ENCODE measurements at places on chromosomes 1 and 21.
A peak's percentile ranks its signal among the peaks of the same experiment; 100 is the strongest.

GRCh38 chr1:243433737-243434370, 178.0 kb downstream of the SDCCAG8 start:
- DNase-seq = peak; percentile 57

DNA sequence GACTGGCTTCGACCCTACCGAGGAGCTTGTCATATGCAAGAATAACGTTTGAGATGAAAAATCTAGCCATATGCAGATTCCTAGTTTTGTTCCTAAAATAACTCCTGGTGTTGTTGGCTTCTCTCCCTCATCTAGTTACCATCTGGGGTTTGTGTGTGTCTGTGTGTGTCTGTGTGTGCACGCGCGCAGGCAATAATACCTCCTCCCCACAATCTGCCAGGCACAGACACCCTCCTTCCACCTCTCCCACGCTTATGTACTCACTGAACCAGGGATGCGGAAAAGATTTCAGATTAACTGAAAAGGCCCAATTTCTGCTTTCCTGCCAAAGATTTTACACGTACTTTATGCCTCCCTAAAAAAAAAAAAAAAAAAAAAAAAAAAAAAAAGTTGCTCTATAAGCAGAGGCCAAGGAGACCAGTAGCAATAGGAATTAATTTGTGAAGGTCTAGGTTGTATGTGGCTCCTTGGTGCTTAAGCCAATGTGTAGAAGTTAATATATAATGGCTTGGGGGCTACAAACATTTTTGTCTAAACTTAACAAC, 452.7 kb downstream of the NUF2 start:
- DNase-seq = peak; percentile 3

DNA sequence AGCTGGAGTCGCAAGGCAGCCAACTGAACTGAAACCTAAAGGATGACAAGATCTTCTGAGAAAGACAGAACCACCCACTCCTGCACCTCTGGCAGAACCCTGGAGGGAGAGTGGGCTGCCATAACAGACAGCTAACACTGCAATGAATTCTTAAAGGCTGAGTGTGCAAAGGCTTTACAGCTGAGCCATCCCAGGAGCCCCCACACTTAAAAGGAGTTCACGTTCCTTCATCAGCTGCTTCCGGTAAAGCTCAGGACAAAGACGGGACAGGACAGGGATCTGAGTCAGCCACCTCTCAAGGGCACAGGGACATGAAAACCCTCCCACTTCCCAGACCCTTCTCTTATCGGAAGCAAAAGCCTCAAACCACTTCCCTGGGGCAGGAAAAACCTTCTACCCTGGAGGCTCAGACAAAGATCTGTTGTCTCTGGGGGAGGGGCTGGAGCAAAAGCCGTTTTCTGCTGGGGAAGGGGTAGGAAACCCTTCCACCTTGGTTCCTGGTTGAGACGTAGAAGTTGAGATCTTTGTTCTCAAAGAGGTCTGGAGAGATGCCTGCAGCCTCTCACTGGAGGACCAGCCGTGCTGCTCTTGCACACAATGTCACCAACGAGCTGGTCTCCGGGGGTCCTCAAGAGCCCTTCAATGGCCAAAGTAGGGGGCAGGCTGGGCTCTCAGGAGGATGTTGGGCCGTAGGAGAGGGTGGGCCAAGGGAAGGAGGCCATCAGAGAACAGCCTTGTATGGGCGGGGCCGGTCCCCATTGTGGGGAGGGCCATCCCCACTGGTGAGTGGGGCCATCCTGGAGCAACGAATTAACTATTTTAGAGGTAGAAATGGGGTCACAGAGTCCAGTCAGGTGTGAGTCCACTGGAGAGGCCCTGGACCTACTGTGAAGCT, 452.4 kb downstream of the PTPRU start:
- DNase-seq = no peak

DNA sequence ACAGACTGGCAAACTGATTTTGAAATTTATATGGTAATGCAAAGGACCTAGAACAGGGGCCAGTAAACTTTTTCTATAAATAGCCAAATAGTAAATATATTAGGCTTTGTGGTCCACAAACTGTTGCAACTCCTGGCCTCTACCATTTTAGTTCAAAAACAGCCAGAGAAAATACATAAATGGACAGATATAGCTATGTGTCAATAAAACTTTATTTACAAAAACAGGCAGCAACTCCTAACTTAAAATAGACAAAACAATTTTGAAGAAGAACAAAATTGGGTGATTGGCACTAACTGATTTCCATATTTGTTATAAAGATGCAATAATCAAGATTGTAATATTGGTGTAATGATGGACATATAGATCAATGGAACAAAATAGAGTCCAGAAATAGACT, 6.7 kb upstream of the TRAF5 start:
- DNase-seq = no peak

GRCh38 chr1:230794431-230794830, 47.2 kb downstream of the CAPN9 start:
- peak; percentile 34 for DNase-seq

DNA sequence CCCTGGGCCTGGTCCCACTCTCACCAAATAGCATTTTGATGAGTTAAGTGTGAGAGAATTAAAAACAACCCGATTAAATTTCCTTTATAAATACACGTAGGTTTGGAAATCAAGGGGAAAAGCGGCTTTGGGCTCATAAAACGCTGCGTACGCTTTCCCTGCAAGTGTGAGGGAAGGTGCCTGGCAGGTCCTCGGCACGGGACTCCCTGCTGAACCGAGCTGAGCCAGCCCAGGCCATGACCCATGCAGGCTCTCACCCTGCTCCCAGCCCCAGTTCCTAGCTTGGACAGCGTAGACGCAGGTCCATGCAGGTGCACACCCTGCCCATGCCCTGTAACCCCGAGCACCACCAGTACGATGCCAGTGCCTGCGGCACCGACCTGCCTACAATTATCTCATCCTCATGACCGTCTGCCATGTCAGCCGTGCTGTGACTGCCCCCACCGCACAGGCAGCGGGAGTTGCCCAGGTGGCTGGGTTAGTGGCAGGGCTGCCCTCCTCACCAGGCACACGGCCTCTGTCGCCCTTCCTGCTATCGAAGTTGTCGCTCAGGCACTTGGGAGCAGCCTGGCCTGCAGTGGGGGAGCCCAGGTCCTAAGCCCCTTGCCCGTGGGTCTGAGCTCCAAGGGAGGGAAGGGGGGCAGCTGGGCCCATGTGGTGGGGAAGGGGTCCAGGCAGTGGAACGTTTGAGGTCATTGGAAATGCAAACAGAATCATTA, 41.0 kb upstream of the ACTRT2 start:
- no peak for DNase-seq

GRCh38 chr1:7117399-7118281, 332.4 kb downstream of the CAMTA1 start:
- DNase-seq = peak; percentile 65

DNA sequence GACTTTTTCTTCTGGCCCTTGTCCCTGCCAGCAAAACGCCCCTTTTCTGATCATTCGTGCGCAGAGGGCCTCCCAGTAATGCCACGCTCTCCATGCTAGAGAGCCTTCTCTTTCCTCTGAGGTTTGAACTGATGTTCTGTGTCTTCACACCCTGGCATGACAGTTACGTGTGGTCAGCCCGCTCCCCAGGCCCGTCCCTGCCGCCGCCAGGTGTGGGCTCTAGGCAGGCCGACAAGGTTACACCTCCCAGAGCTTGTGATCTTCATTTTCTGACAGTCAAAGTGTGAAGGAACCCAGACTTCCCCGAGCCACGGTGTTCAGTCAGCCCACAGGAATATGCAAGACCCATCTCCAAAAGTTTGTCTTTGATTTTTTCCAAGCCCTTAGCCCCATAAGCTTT, 265.6 kb downstream of the TM2D1 start:
- no peak for DNase-seq

- DNase-seq = no peak
These were observed 104.4 kb upstream of the KCNK1 start for GRCh38 chr1:233509526-233509925.

GRCh38 chr1:45644661-45645060, 20.8 kb upstream of the CCDC17 start:
- DNase-seq = no peak

DNA sequence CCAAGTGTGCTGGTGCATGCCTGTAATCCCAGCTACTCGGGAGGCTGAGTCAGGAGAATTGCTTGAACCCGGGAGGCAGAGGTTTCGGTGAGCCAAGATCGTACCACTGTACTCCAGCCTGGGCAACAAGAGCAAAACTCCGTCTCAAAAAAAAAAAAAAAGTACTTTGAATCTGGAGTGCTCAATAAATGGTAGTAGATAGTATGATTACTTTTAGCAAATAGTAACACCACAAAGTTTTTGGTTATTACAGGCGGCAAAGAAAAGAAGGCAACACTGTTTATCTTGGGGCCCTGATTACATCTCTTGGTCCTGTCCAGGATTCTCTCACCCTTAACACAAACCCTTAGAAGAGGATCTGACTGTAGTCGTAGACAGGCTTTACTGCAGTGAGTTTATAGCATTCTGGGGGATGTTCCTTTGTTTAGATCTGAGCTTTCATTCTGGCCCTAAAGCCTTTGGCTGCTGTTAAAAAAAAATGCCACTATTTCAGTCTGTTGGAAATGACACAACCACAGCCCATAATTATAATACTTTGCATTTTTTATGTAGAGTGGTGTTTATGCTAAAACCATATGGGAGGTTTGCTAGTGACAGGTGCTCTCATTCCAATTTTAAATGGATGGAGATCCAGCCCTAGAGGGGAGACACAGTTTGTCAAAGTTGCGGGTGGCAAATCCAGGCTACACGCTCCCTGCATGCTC, 79.7 kb upstream of the SLC2A1 start:
- no peak for DNase-seq

DNA sequence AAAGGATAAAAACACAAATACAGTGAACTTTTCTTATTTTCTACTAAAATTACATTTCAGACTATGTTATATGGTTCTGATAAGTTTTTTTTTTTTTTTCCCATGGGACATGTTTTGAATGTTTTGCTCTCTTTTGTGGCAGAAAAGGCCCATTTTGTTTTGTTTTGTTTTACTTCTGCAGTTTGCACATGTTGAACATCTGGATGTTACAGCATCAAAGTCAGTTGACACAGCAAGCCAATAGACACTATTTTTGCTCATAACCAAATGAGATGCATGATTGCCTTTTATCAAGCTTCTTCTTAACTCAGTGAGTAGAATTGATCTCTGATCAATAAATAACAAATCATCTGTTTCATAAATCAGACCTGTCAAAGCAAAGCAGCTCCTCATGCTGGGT, 904.2 kb downstream of the ADGRL2 start:
- DNase-seq = no peak

GRCh38 chr1:245663373-245663772, 508.6 kb downstream of the KIF26B start:
- no peak for DNase-seq

GRCh38 chr1:50246869-50247268, 138.1 kb downstream of the ELAVL4 start:
- DNase-seq = no peak

DNA sequence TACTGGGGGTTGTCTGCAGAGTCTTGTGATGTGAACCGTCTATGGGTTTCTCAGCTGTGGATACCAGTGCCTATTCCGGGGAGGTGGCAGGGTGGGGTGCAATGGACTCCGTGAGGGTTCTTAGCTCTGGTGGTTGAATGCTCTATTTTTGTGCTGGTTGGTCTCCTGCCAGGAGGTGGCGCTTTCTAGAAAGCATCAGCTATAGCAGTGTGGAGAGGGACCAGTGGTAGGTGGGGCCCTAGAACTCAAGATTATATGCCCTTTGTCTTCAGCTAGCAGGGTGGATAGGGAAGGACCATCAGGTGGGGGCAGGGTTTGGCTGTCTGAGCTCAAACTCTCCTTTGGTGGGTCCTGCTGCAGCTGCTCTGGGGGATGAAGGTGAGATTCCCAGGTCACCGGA, 127.3 kb upstream of the PLD5 start:
- no peak for DNase-seq

DNA sequence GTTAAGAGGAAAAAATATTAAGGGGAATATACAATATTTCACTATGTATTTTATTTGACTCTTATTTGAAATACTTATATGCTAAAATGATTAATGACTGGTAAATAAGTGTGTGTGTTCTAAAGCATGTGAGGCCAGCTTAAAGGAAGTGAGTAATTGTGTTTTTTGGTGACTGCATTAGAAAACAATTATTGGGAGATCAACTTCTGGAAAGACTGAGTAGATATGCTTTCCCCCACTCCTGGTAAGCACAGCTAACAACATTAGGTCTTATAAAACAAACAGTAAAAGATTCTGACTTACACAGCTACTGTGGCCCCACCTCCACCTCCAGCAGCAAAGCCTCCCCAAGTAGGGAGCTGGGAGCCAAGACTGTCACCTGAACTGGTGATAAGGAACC, 403.0 kb downstream of the SRGAP2C start:
- no peak for DNase-seq

GRCh38 chr1:11229203-11229602, 33.1 kb downstream of the MTOR start:
- DNase-seq = no peak

- DNase-seq = no peak
These were observed 188.2 kb downstream of the OMA1 start for GRCh38 chr1:58358346-58358745.
